ENCODE measurements at places on chromosomes 2 and 18. TPM values are rescaled to one million over a fixed set of nuclear protein-coding genes. Genes with fewer than 3 reads are reported as not detected.

The FBXO48 gene
- 2.0 TPM for polyA plus RNA-seq

The CAPN13 gene
- 0.93 TPM for polyA plus RNA-seq

The ATP9B gene
- 36.7 TPM for polyA plus RNA-seq

The SERPINB13 gene
- polyA plus RNA-seq: not detected

The RGPD4 gene
- not detected for polyA plus RNA-seq

The NOSTRIN gene
- 37.4 TPM for polyA plus RNA-seq

DNA sequence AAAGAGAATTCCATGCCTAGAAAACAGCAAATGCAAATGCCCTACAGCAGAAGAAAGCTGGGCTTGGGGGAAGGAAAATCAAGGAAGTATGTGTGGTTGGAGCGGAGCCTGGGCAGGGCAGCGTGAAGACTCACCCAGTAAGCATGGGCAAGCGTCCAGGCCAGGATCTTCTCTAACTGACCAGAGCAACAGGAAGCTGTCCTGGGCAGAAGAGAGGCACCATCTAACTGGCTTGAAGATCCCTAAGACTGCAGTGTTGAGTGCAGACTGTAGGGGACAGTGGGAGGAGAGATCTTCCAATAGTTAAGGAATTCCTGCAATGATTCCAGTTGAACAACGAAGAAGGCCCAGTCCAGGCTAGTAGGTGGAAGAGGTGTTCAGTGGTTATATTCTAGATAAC is 57.9 kb downstream of the NXPH2 start:
- DNase-seq: no peak

DNA sequence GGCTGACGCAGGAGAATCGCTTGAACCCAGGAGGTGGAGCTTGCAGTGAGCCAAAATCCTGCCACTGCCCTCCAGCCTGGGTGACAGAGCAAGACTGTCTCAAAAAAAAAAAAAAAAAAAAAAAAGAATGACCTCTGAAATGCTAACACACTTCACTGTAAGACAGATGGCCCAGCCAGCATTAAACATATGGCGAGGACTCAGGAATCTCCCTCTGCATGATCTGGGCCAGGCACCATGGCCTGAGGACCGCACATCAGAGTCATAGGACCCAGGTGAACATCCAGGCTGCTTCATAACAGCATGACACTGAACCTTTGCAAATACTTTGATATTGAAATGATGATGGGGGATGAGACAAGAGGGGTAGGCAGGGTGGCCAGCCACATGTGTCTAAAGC is 56.1 kb upstream of the DNMT3A start:
- no peak for DNase-seq

DNA sequence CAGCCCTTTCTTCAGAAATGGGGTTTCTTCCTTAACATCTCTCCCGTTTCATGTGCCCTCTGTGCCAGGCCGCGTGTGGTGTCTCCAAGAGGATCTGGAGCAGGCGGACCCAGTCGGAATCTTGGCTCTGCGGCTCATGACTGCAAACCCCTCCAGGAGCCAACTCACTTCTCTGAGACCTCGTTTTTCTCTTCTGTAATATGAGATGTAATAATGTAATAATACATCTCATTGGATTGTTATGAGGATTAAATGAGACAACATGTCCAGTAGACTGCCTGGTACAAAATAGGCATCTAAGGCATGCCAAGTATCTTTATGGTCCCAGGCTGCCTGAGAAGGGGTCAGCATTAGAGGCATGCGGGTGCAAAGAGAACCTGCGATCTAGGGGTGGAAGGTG is 221.3 kb upstream of the REV1 start:
- DNase-seq: no peak

- no peak for DNase-seq
Observed at GRCh38 chr2:83862600-83862999, 596.5 kb downstream of the SUCLG1 start.

DNA sequence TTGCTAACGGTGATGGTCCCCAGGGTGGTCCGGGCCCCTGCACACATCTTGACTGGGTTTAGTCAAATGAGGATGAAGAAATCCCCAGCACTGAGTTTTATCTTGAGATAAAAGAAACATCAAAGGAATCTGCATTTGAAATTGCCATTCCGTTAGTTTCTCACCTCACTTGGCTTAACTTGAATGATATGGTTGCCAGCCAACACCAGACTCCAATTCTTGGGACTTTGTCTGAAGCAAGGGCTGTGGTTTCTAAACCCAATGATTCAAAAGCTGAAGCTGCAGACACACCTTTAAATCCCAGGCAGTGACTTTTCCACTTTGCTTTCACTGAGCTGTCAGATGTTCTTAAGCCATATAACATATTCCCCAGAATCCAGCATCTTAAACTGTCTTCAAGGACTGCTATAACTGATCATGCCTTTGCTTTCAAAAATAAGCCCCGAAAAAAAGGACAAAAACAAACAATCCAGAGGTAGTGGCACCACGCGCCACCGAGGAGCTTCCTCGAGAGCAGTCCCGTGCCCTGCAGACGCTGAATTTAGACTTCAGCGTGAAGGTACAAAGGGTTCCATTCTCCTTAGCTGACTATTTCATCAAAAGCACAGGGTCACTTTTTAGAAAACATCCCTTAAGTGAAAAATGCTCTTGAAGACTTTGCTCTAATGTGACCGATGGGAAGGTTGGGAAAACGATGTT is 189.3 kb downstream of the HDAC4 start:
- no peak for DNase-seq

DNA sequence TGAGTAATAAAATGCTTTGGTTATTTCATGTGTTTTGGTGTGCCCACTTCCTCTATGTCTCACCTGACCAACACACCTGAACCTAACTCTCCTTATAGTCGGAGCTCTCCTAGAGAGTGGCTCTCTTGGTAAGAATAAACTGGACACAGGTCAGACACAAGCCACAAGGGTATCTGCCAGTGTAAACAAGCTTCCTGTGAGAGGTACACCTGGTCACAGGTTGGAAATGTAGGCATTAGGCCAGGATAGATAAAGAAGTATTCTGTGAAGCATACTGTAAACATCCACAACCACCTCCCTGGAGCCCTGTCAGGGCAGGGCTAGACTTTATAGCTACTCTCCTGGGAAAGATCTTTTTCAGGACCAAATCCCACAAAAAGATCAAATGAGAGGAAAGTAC is 69.4 kb downstream of the ZDBF2 start:
- DNase-seq: no peak

GRCh38 chr2:66426244-66427111 is 8.4 kb upstream of the MEIS1 start:
- no peak for DNase-seq

DNA sequence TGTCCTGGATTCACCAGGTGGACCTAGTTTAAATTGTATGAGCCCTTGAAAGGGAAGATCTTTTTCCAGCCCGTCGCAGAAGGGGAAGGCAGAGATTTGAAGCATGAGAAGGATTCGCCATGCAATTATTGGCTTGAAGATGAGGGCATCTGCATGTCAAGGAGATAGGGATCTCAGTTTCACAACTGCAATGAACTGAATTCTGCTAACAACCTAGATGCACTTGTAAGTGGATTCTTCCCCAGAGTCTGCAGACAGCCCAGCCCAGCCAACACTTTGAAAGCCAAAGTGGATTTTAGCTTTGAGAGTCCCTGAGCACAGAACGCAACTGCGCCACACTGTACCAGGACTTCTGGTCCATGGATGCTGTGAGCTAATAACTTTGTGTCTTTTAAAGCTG is 286.0 kb downstream of the TSN start:
- DNase-seq: no peak

GRCh38 chr2:31812051-31812798 is 198.6 kb downstream of the MEMO1 start:
- no peak for DNase-seq

- DNase-seq: no peak
Observed at GRCh38 chr2:119684518-119684917, 5.5 kb downstream of the TMEM177 start.

DNA sequence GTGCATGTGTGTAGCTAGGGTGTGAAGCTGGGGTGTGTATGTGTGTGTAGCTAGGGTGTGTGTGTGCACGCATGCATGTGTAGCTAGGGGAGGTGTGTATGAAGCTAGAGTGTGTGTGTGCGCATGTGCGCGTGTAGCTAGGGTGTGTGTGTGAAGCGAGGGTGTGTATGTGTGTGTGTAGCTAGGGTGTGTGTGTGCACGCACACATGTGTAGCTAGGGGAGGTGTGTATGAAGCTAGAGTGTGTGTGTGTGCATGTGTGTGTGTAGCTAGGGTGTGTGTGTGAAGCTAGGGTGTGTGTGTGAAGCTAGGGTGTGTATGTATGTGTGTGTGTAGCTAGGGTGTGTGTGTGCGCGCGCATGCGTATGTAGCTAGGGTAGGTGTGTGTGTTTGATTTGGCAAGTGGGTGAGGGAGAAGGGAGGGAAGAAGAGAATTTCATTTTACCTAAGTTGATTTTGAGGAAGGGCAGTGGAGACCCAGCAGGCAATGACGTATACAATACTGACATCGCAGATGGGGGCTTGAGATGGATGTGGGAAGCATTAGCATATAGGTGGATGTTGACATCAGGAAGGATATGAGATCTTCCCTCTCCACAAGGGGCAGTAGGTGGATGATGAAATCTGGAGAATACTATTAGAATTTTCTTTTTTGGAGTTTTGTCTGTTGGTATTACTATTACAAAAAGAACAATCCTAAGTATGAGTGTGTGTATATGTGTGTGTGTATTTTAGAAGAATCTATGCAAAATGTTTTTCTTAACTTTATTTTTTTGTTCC is 70.7 kb downstream of the PRELID3A start:
- DNase-seq: no peak

- DNase-seq: no peak
Observed at GRCh38 chr2:220935789-220936321, 636.2 kb downstream of the EPHA4 start.

DNA sequence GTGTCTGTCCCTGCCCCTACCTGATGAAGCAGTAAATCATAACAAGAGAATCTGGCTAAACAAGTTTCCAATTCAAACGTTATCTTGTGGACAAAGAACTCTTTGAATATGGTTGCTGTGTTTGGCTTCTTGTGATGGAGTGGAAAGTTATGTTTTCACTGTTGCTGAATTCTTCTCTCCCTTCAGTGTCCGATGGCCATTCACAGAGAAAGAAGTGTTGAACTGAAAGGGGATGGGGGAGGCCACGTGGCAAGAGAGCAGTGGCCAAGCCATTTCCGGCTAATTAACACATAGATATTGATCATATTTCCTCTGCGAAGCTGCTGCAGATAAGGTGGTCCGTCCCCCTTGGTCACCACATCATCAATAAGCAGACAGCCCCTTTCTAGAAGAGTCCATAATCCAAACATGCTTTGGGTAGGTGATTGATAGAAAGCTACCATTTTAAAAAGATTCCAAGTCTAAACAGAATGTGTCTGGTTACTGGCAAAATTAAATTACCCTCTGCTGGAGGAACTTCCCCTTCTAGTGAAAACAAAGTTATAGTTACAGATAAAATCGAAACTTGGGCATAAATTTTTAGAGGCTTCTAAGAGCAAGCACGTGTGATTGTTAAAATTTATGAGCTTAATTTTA is 36.9 kb upstream of the FZD7 start:
- DNase-seq: no peak

DNA sequence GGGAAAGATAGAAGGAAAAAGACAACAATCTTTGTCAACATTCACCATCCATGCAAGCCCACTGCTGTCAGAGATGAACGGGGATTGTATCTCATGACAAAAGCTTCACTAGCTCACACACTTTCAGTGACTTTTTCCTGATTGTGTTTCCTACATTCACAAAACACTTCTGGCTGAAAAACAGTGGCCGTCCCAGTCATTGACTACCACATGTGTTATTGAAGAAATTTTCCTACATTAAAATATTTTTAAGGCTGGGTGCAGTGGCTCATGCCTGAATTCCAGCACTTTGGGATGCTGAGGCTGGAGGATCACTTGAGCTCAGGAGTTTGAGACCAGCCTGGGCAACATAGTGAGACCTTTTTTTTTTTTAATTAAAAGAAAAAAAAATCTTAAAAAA is 90.9 kb downstream of the MOGAT1 start:
- DNase-seq: no peak

DNA sequence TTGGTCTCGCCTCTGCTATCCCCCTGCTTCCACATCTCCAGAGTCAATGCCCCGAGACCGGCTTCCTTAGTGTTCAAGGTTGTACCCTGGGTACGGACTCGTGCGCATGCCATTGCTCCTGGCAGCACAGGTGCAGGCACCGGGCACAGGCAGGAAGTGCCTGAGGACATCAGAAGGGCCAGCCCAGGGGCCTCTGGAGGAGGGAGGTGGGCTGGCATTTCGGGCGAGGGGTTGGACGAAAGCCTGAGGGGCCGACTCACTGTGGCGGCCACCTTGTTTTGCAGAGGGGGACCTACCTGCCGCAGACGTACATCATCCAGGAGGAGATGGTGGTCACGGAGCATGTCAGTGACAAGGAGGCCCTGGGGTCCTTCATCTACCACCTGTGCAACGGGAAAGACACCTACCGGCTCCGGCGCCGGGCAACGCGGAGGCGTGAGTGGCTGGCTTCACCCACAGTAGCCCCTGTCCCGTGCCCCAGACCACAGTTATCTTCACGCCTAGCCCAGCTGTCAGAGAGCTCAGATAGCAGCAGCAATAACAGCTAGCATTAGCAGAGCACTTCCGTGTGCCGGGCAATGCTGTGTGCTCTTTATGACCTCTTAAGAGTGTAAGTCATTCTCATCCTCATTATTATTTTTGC is 12.5 kb downstream of the ITM2C start:
- no peak for DNase-seq

DNA sequence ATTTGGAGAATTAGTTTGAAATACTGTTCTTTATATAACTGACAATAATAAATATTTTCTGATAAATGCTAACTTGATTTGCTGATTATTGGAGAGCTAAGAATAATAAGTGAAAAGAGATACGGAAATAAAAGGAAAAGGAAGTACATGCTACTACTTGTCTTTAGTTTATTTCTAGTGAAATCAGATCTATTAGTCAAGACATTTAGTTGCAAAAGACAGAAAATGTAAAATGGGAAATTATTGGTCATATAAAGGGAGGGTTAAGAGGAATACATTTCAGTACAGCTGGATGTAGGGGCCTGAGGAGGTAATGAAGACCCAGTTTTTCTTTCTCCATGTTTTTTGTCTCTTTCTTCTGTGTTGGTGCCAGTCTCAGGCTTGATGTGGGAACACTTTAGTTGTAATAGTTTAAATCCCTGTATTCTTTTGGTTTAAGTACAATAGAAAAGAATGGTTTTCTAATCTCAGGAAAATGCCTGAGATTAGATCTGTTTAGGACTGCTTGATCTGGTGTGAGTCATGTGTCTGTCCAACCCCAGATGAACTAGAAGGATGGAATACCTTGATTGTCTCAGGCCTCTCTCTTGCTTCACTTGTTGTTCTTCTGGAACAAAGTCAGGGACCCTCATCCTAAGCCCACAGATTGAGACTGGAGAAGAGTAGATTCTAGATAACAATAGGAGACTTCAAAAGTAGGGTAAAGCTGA is 58.0 kb downstream of the PLCL1 start:
- DNase-seq: no peak
